ENCODE measurements at places on chromosomes 1 and 21. TPM values are rescaled to one million over a fixed set of nuclear protein-coding genes. Genes with fewer than 3 reads are reported as not detected.

DNA sequence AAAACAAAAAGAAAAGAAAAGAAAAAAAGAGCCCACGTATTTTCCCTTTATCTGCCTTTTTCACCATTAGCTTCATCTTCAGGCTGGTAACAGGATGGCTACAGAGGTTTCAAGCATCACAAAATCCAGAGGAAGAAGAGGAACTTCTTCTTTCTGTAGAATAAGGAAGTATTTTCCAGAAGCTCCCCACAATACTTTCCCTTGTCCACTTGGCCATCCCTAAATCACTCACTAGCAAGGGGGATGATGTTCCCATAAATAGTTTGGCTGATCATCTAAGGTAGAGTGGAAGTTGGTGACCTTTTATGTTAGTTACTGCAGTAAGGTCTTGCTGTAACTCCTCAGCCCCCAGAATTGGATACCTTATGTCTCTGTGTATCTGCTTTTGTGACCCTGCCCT is 45.1 kb upstream of the RNF11 start:
- DNase-seq, result no peak

DNA sequence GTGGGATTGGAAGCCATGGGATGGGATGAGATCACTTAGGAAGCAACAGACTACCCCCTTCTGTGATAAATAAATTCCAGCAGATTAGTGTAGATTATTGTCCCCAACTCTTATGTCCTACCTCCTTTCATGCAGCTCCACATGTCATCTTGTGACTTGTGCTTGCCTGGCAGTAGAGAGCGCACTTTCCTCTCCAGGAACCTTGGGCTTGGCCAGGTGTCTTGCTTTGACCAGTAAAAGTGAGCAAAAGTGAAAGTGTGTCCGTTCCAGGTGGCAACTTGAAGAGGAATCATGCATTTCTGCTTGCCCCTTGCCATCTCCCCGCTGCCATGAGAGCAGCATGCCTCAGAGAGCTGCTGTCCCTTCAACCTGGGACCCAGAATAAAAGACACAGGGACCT is 122.9 kb upstream of the ERG start:
- DNase-seq, result no peak

DNA sequence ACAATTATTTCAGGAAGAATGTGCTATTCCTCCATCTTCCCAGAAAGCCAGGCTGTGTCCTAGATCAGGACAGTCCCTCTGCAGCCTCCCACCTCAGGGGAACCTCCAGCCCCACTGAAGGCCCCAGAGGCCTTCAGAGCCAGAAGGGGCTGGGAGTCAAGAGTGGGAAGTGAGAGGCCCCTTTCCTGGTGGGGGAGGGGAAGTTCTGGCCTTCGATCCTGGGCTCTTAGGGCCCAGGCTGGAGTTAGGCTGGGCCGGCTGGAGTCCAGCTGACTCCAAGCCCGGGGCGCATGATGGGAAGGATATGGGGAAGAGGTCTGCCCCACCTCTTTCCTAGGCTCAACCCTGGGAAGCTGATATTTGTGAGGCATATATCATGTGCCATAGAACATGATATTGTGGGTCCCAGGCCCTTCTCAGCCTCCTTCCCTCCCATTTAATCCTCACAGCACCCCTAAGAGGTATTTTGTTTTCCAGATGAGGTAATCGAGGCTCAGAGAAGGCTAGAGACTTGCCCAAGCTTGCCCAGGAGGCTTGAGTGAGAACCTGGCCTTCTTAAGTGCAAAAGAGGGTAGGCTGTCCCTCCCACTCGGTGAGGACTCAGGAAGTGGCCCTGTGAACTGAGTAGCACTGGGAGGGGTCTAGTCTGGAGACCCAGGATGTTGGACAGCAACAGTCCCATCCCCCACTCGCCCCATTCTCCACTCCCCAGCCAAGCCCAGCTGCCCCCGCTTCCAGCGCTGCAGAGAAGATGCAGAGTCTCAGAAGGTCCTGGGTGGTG is 18.6 kb upstream of the HSPG2 start:
- no peak for DNase-seq

GRCh38 chr1:164703960-164704411 is 145.0 kb downstream of the PBX1 start:
- no peak for DNase-seq

- peak; percentile 81 for DNase-seq
These were observed at the start of gene HCN3 for GRCh38 chr1:155277070-155277901. Gene HCN3 (plus strand): TSS chr1:155277463. CDS start chr1:155277591, 128 bp downstream.

- DNase-seq, result no peak
These were observed 10.1 kb upstream of the PARP1 start for GRCh38 chr1:226417830-226418546.

DNA sequence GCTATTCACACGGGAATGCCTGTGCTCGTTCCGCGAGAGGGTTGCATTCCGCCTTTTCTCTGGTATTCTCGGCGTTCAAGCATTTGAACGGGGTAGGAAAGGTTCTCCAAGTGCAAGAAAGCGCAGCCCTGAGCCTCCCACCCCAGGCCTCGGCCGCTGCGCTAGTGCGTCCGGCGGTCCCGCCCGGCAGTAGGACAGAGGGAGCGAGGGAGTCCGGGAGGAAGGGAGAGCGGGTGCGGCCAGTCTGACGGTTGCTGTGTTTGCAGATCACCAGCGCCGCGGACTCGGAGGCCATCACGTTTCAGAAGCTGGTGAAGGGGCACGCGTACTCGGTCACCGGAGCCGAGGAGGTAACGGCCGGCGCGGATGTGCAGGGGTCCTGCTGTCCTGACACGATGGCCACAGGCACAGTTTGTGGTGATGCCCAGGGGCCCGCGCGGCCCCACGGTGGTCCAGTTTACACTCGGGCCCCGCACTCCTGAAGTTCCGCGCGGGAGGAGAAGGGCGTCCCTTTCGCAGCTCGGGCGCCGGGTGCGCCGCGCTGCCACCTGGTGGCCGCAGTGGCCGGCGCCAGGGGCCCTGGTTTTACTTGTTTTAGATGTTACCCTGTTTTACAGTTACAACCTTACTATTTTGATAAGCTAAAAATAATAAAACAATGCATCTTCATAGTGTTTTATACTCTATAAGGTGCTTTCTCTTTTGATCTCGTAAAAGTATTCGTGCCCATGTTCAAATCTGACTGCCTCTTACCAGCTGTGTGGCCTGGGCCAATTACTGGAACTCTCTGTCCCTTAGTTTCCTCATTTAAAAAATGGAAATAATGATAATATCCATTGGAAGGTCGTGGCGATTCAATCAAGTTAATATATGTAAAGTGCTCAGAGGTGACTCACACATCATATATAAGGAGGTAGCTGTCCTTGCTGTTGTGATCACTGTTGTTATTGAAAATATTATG is 36.7 kb downstream of the CAPN2 start:
- no peak for DNase-seq

Gene WNT3A
- total RNA-seq, result not detected

Gene OR2T35
- not detected for total RNA-seq

Gene GPR157
- 3.8 TPM for total RNA-seq

Gene CNKSR1
- total RNA-seq, result not detected

Gene CRB1
- not detected for total RNA-seq

Gene LCE1C
- not detected for total RNA-seq

Gene RBM8A
- total RNA-seq, result 129 TPM

Gene HEYL
- total RNA-seq, result not detected

Gene AGRN
- total RNA-seq, result 88.2 TPM

Gene BRDT
- not detected for total RNA-seq

Measured in pulmonary artery endothelial cell (primary cell).